ENCODE measurements at places on chromosomes 5 and 9.

DNA sequence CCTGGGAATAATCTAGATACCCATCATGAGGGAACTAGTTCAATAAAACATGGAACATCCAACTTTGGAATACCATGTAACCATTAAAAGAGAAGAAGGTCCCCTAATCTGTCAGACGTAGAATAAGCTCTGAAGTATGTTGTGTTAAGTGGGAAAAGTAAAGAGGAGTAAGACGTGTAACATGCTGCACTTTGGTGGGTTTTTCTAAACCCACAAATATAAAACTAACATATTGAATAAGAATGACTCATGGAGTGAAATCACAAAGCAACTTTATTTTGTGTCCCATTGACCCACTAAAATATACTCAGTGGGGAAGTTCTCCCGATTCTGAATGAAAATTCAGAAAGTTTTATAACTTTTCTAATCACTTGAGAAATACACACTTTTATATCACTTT is 67.9 kb upstream of the PIK3R1 start:
- no peak for DNase-seq

DNA sequence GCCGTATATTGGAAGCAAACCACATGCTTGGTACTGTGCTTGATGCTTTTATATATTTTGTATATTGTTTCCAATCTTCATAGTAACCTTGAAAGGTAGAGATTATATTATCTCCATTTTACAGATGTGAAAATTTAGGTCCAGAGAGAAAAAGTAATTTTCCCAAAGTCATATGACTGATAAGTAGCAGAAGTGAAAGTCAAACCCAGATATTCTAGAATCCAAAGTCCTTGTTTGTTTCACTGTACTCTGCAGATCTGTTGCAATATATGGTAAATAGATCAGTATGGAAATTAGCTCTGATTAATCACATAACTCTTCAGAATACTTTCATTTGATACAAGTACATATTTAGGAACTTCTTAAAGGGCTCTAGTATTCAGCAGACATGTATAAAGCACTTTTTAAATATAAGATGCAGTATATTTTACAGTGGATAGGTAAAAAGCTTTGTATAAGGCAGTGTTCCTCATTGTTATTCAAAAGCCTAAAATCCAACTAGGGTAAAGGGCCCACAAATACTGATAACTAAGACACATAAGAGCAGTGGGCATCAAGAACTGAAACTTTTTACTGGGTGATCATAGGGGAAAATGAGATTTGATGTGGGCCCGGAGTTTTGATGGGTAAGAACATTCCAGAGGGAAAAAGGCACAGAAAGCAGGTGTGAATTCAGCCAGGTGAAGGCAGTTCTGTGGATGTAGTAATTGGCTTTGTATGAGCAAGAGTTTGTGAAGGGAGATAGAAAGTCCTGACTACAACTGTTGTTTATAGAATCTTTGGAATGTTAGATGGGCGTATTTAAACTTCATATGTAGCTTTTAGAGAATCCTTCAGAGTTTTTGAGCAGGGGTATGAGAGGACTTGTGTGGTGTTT is 25.0 kb downstream of the NDFIP1 start:
- DNase-seq, result no peak

- no peak for DNase-seq
Measured at GRCh38 chr5:123951582-123951977, 439.6 kb downstream of the CSNK1G3 start.

DNA sequence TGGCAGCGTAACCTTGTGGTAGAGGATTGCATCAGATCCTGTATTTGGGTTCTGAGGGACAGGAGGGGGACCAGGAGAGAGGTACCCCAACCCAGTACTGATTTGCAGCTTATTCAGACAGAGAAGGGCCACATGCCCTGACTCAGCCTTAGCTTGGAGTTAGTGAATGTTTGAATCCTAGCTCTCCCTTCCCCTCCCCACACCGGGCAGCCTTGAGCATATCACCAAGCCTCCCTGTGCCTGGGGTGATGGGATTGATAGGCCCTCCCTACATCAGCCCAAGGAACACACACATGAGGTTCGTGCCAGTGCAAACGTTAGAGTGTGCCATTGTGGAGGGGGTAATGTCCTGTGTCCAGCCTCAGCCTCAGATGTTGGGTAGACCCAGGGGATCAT is 71.9 kb downstream of the AMBP start:
- DNase-seq, result no peak

GRCh38 chr5:58002323-58002722 is 457.6 kb downstream of the PLK2 start:
- DNase-seq, result no peak

- no peak for DNase-seq
Measured at GRCh38 chr9:71901695-71902597, 9.0 kb downstream of the ABHD17B start.

DNA sequence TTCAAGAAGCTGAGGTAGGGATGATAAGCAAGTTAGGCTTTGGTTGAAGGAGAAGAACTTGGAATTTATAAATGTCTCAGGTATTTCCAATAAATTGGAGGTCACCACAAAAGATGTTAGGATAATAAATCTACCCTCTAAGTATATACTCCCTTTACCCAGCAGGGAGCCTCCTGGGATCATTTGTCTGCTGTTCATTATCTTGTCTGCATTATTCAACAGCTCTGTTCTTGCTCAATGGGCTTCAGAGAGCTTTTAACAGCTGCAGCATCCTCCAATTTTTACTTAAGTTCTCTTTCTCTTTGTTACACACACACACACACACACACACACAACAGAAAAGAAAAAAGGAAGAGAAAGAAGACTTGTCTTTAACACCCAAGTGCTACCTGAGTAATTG is 51.7 kb upstream of the VPS13A start:
- no peak for DNase-seq

Data from activated T-helper 1 cell treated with anti-CD3 and anti-CD28 coated beads, Interleukin-12 subunit alpha, Interleukin-12 subunit beta, Interleukin-2, Interleukin-4 antibody, amounts not matched to agents 30 ng/mL and 10 ng/mL and 1 ng/mL, durations not matched to agents 14 hours and 24 hours and 36 hours (primary cell).